ENCODE measurements at places on chromosomes 3 and 15. TPM values are rescaled to one million over a fixed set of nuclear protein-coding genes. Genes with fewer than 3 reads are reported as not detected.

TEX55 gene
- not detected for total RNA-seq

ABHD5 gene
- total RNA-seq: 9.4 TPM

NDN gene
- 1.6 TPM for total RNA-seq

VGLL3 gene
- total RNA-seq: not detected

AMIGO3 gene
- not detected for total RNA-seq

KY gene
- total RNA-seq: not detected

AHSG gene
- total RNA-seq: not detected

KCNMB2 gene
- total RNA-seq: not detected

TEX9 gene
- 1.1 TPM for total RNA-seq

LMAN1L gene
- not detected for total RNA-seq

CAMK2N2 gene
- not detected for total RNA-seq

DNA sequence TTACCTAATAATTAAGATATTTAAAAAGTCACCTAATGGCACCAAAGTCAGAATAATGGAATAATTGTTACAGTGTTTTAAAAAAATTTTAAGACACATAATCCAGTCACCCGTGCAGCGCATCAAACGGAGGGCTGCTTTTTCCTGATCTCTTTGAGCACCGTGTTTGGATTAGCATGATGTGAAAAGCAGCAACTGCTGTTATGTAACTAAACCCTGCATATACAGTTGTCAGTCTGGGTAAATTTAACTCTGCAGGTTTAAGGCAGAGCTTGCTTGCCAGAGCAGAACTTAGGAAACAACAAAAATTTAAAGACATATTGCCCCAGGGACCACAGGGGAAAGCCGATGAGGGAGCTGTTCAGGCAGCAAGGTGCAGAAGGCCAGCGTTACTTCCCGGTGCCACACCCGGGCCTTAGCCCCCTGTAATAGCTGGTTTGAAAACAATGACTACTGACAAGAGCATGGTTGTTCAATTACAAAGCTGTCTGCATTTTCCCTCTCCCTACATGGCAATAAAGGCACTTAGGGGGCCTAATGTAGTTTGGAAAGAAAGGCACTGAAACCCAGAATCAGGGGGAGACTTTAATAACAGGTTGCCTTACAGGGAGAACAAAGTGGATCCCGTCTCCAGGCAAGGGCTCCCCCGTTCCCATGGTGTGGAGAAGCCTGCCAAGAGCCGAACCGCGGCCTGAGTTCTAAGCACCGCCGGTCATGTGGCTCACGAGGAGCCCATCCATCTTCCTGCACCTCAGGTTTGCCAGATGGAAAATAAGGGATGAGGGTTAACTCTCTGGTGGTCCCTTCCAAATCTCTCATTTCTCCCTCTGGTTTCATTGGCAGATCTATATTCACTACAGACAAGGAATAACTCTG lies 32.2 kb downstream of the RORA start:
- peaks cover 3% of the 10 kb centered on the region for H3K27me3 ChIP-seq
- DNase-seq: no peak
- H3K4me3 ChIP-seq: no peak overlapping the region

- peaks cover 27% of the 10 kb centered on the region for H3K36me3 ChIP-seq
- H3K4me3 ChIP-seq: no peak overlapping the region
- DNase-seq: no peak
- H3K27ac ChIP-seq: no peak overlapping the region
- H3K4me1 ChIP-seq: no peaks in the 10 kb centered on the region
- no peaks in the 10 kb centered on the region for H3K27me3 ChIP-seq
Observed at GRCh38 chr3:132638706-132639105, 20.9 kb downstream of the ACAD11 start.

GRCh38 chr3:184238246-184238818 lies 8.9 kb downstream of the VWA5B2 start:
- no peak overlapping the region for H3K27ac ChIP-seq
- H3K36me3 ChIP-seq: peaks cover 6% of the 10 kb centered on the region
- no peaks in the 10 kb centered on the region for H3K4me1 ChIP-seq
- DNase-seq: no peak
- H3K27me3 ChIP-seq: no peaks in the 10 kb centered on the region

GRCh38 chr3:190000187-190000860 lies 120.4 kb downstream of the P3H2 start:
- no peak for DNase-seq
- no peak overlapping the region for H3K27ac ChIP-seq
- H3K36me3 ChIP-seq: no peaks in the 10 kb centered on the region
- H3K27me3 ChIP-seq: peaks cover 8% of the 10 kb centered on the region

DNA sequence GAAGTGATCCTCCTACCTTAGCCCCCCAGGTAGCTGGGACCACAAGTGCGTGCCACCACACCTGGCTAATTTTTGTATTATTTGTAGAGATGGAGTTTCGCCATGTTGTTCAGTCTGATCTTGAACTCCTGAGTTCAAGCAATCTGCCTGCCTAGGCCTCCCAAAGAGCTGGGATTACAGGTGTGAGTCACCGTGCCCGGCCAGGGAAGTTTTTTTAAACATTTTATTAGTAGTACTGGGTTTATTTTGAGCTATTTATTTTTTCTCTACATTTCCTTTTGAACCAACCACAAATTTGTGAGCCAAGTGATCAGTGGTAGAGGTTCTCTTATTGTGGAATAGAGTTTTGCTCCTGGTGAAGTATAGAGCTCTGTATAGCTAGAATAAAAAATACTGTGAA lies 33.7 kb downstream of the ARMC8 start:
- no peak overlapping the region for H3K4me3 ChIP-seq
- H3K27me3 ChIP-seq: no peaks in the 10 kb centered on the region
- no peak overlapping the region for H3K27ac ChIP-seq
- peaks cover 42% of the 10 kb centered on the region for H3K4me1 ChIP-seq
- H3K36me3 ChIP-seq: peaks cover 25% of the 10 kb centered on the region

GRCh38 chr3:141754032-141754431 lies 9.2 kb upstream of the GRK7 start:
- H3K4me1 ChIP-seq: no peaks in the 10 kb centered on the region
- DNase-seq: no peak
- no peak overlapping the region for H3K27ac ChIP-seq
- no peak overlapping the region for H3K4me3 ChIP-seq
- no peaks in the 10 kb centered on the region for H3K27me3 ChIP-seq
- peaks cover 3% of the 10 kb centered on the region for H3K36me3 ChIP-seq

DNA sequence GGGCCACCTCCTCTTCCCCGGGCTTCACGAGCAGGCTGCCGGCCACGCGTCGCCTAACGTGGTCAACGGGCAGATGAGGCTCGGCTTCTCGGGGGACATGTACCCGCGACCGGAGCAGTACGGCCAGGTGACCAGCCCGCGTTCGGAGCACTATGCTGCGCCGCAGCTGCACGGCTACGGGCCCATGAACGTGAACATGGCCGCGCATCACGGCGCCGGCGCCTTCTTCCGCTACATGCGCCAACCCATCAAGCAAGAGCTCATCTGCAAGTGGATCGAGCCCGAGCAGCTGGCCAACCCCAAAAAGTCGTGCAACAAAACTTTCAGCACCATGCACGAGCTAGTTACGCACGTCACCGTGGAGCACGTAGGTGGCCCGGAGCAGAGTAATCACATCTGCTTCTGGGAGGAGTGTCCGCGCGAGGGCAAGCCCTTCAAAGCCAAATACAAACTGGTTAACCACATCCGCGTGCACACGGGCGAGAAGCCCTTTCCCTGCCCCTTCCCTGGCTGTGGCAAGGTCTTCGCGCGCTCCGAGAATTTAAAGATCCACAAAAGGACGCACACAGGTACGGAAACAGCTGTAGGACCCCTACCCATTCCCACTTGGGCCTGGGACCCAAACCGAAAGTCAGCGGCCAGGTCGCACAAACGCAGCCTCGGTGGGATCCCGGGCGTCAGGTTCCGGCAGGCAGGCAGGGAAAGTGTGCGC lies 1.5 kb downstream of the ZIC1 start:
- peaks cover 78% of the 10 kb centered on the region for H3K27me3 ChIP-seq
- peaks cover 21% of the 10 kb centered on the region for H3K36me3 ChIP-seq
- H3K27ac ChIP-seq: no peak overlapping the region
- DNase-seq: no peak
- peaks cover 50% of the 10 kb centered on the region for H3K4me1 ChIP-seq

- no peaks in the 10 kb centered on the region for H3K27me3 ChIP-seq
- no peak overlapping the region for H3K27ac ChIP-seq
- no peak overlapping the region for H3K4me3 ChIP-seq
- DNase-seq: no peak
Observed at GRCh38 chr3:17707813-17708543, 34.5 kb downstream of the TBC1D5 start.

GRCh38 chr3:66098436-66098835 lies 59.7 kb upstream of the MAGI1 start:
- no peak for DNase-seq
- H3K27me3 ChIP-seq: peaks cover 2% of the 10 kb centered on the region
- H3K4me1 ChIP-seq: no peaks in the 10 kb centered on the region
- H3K27ac ChIP-seq: no peak overlapping the region
- H3K36me3 ChIP-seq: no peaks in the 10 kb centered on the region

DNA sequence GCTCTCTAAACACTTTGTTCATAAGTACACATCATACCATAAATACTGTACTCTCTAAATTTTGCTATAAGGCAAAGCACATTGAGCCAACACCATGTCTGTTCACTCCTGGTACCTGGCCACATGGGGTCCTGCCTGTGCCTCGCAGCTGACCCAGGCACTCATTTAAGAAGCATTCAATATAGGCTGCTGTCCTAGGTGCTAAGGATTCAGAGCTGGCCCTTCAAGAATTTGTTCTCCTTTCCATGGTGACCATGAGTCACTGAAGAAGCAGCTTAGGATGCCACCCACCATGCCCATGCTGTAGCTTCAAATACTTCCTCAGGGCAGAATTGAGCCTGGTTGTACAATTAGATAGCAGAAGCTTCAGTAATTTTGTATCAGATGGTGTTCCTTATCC lies 119.2 kb upstream of the ZBED2 start:
- H3K36me3 ChIP-seq: peaks cover 15% of the 10 kb centered on the region
- no peak for DNase-seq
- no peak overlapping the region for H3K27ac ChIP-seq
- no peaks in the 10 kb centered on the region for H3K27me3 ChIP-seq
- no peak overlapping the region for H3K4me3 ChIP-seq

DNA sequence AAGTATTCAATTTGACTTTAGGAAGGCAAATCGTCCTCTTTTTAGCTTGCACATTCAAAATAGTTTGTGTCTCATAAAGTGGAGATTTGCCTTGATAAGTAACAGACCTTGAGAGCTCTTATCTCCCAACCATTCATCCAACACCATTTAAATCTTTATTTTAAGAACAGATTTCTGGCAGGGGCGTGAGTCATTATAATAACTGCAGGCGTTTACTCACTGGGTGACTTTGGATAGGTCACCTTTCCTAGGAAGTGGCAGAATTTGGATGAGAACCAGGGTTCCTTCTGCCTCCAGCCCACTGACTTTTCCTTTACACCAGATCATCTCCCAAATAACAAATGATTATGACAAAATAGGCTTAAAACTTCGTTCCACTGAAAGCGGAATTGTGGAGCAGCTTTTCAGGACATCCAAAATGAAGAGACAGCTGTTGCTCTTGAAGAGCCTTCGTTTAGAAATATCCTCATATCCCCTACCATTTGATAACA lies 5.0 kb downstream of the LMCD1 start:
- DNase-seq: no peak
- H3K4me1 ChIP-seq: peaks cover 6% of the 10 kb centered on the region
- no peaks in the 10 kb centered on the region for H3K36me3 ChIP-seq
- no peak overlapping the region for H3K4me3 ChIP-seq

GRCh38 chr3:124117486-124117885 lies 125.6 kb upstream of the ROPN1 start:
- no peaks in the 10 kb centered on the region for H3K36me3 ChIP-seq
- no peak overlapping the region for H3K27ac ChIP-seq
- peaks cover 25% of the 10 kb centered on the region for H3K27me3 ChIP-seq

DNA sequence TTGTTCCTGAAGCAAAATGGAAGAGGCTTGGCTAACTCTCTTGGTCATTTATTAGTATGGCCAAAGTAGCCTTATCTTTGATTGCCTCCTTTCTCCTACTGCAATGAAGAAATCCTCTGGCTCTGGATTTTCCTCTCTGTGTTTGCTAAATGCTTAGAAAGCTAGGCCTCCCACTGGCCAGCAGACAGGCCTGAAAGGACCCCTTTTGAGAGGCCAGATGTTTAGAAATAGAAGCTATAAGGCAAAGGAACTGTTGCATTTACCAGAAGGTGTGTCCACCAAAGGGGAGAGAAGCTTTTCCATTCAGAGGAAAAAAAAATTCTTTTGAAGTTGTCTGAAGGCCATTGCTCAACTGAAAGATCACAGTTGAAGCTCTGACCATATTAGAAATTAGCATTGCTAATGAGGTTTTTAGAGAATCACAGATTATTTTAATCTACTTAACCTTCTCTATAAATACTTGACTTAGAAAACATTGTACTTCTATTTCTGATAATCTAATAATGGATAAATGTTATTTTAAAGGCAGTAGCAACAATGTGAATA lies 160.8 kb downstream of the SYNPR start:
- H3K4me1 ChIP-seq: no peaks in the 10 kb centered on the region
- no peak overlapping the region for H3K4me3 ChIP-seq
- H3K27me3 ChIP-seq: peaks cover 3% of the 10 kb centered on the region
- no peak overlapping the region for H3K27ac ChIP-seq
- DNase-seq: no peak

DNA sequence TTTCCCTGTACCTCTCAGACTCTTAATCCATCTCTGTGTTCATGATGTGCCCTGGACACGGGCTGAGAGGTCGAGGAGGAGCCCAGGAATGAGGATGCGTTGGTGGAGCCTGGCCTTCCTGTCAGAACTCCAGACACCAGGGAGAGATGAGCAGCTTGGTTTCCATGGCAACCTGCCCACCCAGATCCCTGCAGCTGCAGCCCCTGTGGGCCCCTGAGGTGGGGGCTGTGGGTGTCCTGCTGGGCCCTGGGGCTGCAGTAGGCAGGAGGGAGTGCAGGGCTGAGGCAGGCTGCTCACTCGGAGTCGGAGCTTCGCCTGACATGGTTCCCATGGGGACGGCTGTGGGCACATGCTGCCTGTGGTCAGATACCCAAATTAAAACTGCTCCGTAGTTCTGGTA lies 7.7 kb upstream of the SCN10A start:
- H3K27me3 ChIP-seq: peaks cover 5% of the 10 kb centered on the region
- H3K36me3 ChIP-seq: no peaks in the 10 kb centered on the region
- no peak for DNase-seq
- H3K4me3 ChIP-seq: no peak overlapping the region
- H3K27ac ChIP-seq: no peak overlapping the region

GRCh38 chr3:134084242-134084950 lies 54.7 kb upstream of the SLCO2A1 start:
- H3K4me3 ChIP-seq: no peak overlapping the region
- no peak for DNase-seq
- H3K27ac ChIP-seq: no peak overlapping the region
- H3K27me3 ChIP-seq: no peaks in the 10 kb centered on the region
- no peaks in the 10 kb centered on the region for H3K4me1 ChIP-seq

GRCh38 chr15:75229191-75230015 lies 27.7 kb downstream of the C15orf39 start:
- no peak overlapping the region for H3K4me3 ChIP-seq
- H3K27me3 ChIP-seq: peaks cover 3% of the 10 kb centered on the region
- H3K27ac ChIP-seq: no peak overlapping the region
- no peaks in the 10 kb centered on the region for H3K4me1 ChIP-seq
- no peaks in the 10 kb centered on the region for H3K36me3 ChIP-seq

- no peak for DNase-seq
- H3K27me3 ChIP-seq: no peaks in the 10 kb centered on the region
- H3K4me1 ChIP-seq: peaks cover 5% of the 10 kb centered on the region
- no peak overlapping the region for H3K27ac ChIP-seq
- no peak overlapping the region for H3K4me3 ChIP-seq
Observed at GRCh38 chr15:100306098-100306497, 35.7 kb downstream of the ADAMTS17 start.
